Activated naive CD4-positive, alpha-beta T cell treated with anti-CD3 and anti-CD28 coated beads for 36 hours (primary cell): ENCODE measurements at places on chromosomes 11 and 22. TPM values are rescaled to one million over a fixed set of nuclear protein-coding genes. Genes with fewer than 3 reads are reported as not detected.

- no peak for DNase-seq
Observed at GRCh38 chr11:98834776-98835175, 186.0 kb upstream of the CNTN5 start.

DNA sequence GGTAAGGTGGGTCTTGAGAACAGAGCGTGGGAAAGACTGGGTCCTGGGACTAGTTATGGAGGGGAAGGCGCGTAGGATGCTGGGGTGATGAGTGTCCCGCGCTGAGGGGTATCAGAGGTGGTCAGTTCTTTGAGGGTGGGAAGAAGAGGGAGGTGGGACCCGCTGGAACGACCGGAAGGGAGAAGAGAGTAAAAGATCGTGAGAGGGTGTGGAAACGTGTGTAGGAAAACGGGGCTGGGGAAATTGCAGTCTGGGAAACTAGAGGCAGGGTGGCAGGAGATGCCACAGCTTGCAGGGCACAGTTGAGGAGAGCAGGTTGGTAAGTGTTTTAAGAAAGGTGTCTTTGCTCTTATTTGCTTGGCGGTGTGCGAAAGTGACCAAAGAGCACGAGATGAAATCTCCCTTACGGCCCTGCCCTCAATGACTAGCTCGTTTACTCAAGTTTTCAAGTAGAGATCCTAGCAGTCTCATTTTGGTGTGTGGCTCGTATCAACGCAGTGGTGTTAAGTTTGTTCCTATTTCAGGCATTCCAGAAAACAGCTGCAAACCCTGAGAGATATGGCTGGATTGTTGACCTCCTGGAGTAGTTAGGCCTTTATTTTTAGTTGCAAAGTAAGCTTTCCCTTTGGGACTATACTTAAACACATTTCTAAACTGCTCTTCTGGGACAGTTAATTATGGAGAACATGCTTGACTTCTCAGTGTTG lies 615 bp downstream of the STT3A start:
- DNase-seq = no peak

DNA sequence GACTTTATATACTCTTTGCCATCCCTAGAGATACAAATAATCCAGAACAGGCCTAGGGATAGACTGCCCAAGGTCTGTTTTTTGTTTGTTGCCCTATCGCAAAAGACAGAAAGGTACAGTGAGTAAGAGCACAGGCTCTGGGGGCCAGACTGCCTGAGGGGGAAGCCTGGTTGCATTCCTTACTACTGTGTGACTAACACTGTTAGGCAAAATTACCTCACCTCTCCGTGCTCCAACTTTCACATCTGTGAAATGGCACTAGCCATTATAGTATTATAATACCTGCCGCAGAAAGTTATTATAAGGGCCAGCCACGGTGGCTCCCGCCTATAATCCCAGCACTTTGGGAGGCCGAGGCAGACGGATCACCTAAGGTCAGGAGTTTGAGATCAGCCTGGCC lies 14.5 kb downstream of the SLC35F2 start:
- DNase-seq = no peak

Gene HEPHL1
- total RNA-seq = not detected

Gene TP53AIP1
- total RNA-seq = not detected

Gene SLC1A2
- not detected for total RNA-seq

Gene NTM
- total RNA-seq = not detected

- no peak for DNase-seq
Observed at GRCh38 chr11:7909585-7910285, 21.3 kb downstream of the OR10A6 start.

DNA sequence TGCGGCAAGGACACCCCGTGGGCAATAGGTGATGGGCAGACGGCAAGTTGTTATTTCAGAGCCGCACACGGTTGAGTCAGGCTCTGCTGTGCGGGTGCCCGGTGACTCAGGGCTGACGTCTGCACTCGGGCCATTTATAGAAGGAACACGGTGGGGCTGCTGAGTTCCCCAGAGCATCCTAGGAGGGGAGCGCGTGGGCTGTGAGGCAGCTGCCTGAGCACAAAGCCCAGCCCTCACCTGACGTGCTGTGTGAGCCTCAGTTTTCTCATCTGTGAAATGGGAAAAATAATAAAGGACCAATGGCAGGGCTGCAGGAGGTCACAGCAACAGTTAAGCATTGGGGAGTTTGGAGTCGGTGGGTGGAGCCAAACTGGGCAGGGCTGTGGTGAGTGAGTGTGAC lies 11.3 kb upstream of the RHOD start:
- DNase-seq = no peak

Gene TEF
- 1.7 TPM for total RNA-seq

DNA sequence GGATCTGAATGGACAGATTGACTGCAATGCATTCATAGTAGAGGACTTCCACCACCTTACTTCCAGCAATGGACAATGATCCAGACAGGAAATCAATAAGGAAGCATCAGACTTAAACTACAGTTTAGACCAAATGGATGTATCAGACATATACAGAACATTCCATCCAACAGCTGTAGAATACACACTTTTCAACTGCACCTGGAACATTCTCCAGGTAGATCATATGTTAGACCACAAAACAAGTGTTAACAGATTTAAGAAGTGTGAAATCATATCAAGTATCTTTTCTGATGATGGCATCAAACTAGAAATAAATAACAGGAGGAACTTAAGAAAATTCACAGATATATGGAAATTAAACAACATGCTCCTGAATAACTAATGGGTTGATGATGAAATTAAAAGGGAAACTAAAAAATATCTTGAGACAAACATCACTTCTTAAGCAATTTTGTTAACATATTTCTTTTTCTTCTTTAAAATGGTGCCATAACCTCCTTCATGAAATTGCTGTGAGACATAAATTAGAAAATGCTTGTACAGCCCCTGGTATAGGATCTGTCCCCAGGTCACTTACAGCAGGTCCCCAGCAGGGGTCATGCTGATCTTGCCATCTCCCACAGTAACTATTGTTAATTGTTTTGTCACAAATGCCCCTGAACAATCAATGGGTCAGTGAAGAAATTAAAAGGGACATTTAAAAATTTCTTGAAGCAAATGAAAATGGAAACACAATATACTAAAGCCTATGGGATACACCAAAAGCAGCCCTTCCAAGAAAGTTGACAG lies 100.0 kb upstream of the OR4B1 start:
- DNase-seq = peak; percentile 27

GRCh38 chr22:39496131-39496838 lies 5.8 kb upstream of the MIEF1 start:
- peak; percentile 74 for DNase-seq

GRCh38 chr11:16834384-16834783 lies 95.9 kb downstream of the C11orf58 start:
- no peak for DNase-seq

DNA sequence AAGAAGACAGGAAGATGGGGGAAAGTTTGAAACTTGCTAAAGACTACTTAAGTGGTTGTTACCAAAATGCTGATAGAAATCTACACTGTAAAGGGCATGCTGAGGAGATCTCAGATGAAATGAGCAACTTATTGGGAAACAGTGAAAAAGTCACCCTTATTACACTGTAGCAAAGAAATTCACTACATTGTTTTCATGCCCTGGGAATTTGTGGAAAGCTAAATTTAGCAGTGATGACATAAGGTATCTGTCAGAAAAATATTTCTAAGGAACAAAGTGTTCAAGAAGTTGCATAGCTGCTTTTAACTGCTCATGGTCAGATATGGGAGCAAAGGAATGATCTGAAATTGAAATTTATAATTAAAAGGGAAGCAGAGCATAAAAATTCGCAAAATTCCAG lies 702.4 kb upstream of the LRRC4C start:
- DNase-seq = no peak

DNA sequence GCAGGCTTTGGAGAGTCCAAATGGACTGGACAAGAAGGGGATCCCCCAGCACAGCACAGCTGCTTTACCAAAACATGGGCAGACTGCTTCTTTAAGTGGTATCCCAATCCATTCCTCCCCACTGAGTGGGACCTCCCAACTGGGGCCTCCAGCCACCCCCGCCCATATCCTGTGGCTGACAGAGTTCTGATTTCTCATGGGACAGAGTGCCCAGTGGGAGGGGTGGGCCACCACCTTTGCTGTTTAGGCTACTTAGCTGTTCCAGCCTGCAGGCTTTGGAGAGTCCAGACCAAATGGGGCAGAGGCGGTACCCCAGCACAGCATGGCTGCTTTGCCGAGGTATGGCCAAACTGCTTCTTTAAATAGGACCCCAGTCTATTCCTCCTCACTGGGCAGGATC lies 26.9 kb upstream of the DEUP1 start:
- no peak for DNase-seq

DNA sequence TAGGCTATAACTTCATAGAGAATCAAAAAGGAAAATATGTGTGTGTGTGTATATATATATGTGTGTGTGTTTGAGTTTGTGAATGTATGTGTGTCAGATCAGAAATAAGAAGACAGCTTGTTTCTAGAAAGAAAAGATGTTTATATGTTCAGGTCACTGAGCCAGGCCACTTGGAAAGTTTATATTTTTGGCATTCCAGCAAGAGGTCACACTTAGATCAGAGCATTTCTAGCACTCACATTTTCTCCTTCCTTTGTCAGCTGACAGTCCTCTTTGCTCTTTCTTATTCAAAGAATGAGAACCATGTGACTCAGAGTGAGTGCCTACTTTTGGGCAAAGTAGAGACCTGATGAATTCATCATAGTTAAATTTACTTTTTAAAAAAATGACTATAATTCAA lies 22.9 kb downstream of the RAB38 start:
- no peak for DNase-seq

GRCh38 chr11:112241486-112241885 lies 15.3 kb downstream of the PTS start:
- DNase-seq = no peak

DNA sequence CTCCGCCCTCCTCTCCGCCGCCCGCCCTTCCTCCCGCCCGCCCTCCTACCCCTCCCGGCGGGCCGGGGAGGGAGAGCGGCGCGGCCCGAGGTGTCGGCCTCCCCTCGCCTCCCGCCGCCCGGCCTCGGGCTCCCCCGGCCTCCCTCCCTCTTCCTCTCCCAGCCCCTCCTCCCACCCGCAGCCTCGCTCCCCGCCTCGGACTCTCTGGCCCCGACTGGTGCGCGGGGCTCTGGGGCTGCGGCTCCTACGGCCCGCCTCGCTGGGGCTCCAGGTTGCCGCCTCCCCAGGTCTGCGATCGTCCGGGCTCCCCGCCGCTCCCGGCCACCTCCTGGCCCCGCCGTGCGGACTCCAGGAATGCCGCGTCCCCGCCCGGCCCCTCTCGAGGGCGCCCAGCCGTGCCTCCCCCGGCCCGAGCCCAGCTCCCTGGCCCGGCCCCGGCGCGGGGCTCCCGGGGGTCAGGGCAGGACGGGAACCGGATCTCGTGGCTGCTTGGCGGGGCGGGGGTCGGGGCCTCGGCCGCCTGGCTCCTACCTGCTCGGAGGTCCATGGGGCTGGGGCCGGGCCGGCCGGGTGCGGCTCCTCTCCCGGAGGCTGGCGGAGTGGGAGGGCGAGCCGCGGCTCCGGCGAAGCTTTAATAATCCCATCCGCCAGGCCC lies at the start of gene CLCF1:
TSS of gene CLCF1 (minus strand) at position 606 of the 655 bp plus-strand sequence. CDS start at position 547, 59 bp downstream.
- DNase-seq = peak; percentile 36

GRCh38 chr11:33819278-33820035 lies 45.1 kb upstream of the FBXO3 start:
- DNase-seq = no peak
